ENCODE measurements at places on chromosomes 5 and 9.

GRCh38 chr5:16437977-16438376 is 27.6 kb downstream of the ZNF622 start:
- DNase-seq = no peak

GRCh38 chr5:156893517-156893916 is 43.4 kb downstream of the PPP1R2B start:
- no peak for DNase-seq

DNA sequence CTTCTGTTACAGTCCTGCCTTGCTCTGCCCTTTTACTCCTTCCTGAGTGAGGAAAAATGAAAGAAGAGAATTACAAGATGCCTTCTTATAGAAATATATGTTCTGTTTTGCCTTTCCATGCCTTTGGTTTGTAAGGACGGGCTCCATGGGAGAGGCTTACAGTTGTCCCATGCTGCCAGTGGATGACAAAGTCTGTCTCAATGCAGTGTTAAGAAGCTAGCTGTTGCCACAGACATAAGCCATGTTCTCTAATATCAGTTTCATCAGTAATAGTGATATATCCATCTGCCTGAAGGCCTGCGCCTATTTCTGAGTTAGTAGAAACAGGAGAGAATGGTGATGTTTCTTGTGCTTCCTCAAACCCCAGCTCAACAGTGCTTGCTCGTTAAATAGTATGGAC is 27.8 kb downstream of the C5orf22 start:
- DNase-seq = no peak

GRCh38 chr5:149712439-149713147 is 17.5 kb upstream of the PPARGC1B start:
- no peak for DNase-seq

GRCh38 chr5:143248822-143249579 is 154.5 kb downstream of the NR3C1 start:
- DNase-seq = no peak

DNA sequence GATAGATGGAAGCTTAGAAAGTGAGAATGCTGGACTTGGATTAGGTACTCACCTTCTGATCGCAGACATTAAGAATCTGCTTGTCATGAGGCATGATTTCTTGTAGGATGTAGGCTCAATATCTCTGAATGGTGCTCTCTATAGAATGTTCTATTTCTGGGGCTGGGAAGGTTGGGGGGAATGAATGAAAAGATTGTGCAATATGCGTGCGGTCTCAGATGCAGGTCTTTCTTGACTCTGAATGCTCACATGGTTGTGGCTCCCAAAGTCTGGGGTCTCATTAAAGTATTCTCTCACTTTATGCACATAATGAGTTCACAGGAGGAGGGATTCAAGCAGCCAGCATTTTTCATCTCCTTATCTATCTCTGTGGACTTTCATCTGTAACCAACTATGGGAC is 482.0 kb upstream of the CD180 start:
- no peak for DNase-seq

GRCh38 chr5:169602535-169602934 is 19.0 kb downstream of the SPDL1 start:
- no peak for DNase-seq

- DNase-seq = no peak
Measured at GRCh38 chr9:97938081-97938644, at the start of gene HEMGN. Gene HEMGN, minus strand, starts transcription at chr9:97938172. Its CDS starts 36 bp downstream, at chr9:97938136.

DNA sequence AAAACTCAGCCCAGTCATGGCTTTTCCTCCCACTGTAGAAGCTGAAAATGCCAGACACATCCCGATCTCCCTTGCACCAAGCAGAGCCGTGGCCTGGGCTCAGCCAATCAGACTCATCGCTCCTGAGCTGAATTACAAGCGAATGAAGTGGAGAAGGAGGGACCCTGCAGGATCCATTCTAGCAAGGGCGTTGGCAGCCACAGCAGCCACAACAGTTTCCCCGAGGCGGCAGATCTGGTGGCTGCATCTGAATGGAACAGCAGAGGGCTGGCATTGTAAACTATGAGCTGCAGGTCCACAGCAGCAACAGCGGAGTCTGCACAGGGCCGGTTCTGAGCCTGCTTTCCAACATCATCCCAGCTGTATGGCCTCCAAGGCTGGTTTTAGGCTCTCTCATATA is 23.8 kb downstream of the ALG2 start:
- no peak for DNase-seq

DNA sequence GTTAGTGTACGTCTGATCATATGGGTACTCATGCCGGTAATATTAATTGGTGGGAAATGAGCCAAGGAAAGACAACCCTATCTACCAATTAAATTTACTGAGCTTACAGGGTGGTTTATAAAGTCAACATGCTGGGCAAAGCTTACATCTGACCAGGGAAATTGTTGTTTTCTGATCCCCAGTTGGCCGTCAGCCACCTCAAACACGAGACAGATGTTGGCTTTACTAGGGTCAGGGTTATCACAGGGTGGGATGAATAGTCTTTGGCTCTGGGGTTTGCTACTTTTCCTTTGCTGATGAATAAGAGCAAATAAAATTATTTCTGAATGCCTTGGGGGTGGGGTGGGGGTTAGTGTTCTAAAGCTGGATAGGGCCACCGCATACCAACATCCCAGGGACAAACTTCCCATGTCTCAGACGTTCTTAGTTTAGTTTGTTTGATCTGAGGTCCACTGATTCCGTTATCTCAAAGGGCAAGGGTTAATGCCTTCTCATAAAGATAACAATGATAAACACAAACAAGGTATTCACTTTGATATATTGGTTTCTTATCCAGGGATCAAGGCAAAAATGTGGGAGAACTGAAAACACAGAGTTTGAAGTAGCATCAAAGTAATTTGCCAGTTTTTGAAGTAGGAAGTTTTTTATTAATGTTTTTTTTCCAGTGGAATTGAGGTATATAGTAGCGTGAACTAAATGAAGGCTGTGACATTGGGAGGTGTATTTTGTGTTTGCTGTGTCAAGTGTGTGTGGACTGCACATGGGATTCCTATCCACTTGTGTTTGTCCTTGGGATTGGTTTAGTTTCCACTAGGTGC is 109.1 kb upstream of the RPS23 start:
- no peak for DNase-seq

- DNase-seq = no peak
Measured at GRCh38 chr5:99866740-99867139, 668.4 kb upstream of the FAM174A start.

DNA sequence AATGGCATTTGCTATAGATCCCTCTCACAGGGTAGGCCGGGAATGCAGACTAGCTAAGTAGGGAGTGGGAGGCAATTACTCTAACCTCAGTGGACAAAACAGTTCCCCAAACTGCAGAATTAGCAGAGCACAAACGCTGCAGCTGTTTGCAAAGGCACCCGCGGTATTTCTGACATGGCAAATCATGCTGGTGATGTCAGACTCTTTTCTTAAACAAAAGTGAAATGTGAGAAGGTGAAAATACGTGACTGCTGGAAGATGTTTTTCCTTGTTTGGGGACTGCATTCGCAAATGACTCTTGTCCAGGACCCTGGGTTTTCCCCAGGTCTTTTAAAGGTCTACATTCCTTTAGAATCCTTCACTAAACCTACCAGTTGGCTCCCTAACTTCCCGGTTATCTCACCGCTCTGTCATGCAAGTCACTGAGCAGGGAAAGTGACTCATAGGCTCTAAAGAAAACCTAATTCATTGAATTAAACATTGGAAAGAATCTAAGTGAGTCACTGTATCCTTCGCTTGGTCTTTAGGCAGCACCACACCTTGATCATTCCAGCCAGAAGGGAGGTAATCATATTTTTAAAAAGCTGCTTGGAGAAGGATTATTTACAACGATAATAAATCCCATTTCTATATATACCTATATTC is 91.5 kb upstream of the DNAH5 start:
- no peak for DNase-seq

GRCh38 chr5:57174128-57174889 is 450 bp downstream of the GPBP1 start:
- DNase-seq = peak; percentile 21

DNA sequence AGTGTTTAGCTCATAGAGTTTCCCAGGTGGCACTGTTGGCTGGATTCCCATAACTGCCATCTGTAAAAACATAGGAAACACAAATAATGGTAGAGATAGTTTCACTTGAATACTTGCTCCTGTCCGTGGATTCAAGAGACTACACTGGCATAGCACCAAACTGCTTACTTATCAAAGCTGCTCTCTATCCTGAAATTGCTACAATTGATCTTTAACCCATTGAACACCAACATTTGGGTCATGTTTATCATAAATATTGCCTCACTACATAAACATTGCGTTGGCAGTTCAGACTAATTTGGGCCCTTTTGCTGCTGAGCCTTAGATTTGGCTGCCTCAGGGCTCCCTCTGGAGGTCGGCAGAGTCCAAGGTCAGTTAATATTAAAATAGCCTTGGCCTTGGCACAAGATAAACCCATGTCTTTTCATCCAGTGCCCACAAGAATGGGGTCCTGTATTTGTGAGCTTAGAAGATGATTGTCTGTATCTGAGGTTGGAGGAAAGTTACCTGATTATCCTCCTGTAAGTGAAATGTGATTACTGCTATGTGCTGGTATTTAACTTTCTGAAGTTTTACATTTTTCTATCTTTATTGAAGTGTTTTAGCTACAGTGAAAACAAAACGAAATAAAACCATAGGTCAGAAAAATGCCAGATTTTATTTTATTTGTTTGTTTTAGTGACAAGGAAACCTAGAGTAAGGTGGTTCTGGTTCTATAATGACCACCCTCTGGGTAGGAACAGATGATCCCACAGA is 4.0 kb upstream of the RANBP3L start:
- no peak for DNase-seq

GRCh38 chr9:130884111-130884531 is 12.5 kb downstream of the QRFP start:
- DNase-seq = no peak

DNA sequence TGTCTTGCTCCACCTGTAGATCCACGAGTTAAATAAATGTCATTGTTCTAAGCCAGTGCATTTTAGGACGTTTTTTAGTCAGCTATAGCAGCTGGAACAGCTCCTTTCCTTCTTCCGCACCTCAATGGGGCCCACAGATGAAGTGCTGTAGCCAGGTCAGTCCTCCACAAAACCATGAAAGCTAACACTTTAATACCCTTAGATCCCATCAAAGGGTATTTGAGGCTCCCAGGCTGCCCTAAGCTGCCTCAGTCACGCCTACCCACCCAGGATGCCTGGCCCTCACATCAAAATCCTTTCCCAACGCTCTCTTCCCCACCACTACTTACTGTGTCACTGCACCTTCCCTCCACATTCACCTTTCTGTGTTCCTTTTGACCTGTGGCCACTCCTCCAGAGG is 44.1 kb upstream of the ACO1 start:
- no peak for DNase-seq

DNA sequence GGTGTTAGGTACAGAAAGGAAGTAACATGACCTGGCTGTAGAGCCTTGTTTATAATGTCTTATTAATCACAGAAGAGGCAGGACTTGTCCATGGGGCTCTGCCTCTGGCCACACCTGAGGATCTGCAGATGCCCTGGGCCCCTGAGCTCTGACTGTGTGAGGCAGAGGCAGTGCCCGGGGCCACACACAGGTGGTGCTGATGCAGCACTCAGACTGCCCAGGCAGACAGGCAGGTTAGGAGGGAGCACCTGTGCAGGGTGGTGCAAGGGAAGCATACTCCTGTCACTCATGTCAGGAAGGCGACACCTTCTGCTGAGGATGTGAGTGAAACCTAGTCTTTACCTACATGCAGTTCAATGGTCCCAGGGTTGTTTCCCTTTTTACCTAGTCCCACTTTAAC is 88.7 kb downstream of the CFAP90 start:
- no peak for DNase-seq

- DNase-seq = no peak
Measured at GRCh38 chr5:81980598-81981260, 8.9 kb downstream of the ATG10 start.

GRCh38 chr5:153308282-153308681 is 182.2 kb upstream of the GRIA1 start:
- no peak for DNase-seq

- DNase-seq = no peak
Measured at GRCh38 chr5:153081385-153081784, 409.1 kb upstream of the GRIA1 start.

GRCh38 chr5:179323026-179323870 is 22.0 kb downstream of the ADAMTS2 start:
- no peak for DNase-seq

DNA sequence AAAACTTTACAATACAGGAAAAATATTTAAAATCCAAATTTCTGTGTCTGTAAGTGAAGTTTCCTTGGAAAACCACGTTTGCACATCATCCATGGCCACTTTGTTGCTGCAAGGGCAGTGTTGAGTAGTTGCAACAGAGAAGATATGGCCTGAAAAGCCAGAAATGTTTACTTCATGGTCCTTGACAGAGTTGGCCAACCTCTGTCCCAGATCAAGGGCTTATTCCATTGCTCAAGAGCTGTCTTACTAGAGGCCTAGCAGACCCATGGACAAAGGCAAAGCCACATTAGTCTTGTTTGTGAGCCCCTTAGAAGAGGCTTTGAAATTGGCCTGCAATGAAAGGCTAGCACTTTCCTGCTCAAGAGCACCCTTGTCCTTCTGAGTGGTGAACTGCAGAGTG is 119.4 kb downstream of the GAS1 start:
- DNase-seq = no peak

- DNase-seq = no peak
Measured at GRCh38 chr5:19608444-19609002, 379.5 kb downstream of the CDH18 start.

GRCh38 chr5:151448038-151448985 is 909 bp downstream of the SLC36A1 start:
- DNase-seq = no peak

DNA sequence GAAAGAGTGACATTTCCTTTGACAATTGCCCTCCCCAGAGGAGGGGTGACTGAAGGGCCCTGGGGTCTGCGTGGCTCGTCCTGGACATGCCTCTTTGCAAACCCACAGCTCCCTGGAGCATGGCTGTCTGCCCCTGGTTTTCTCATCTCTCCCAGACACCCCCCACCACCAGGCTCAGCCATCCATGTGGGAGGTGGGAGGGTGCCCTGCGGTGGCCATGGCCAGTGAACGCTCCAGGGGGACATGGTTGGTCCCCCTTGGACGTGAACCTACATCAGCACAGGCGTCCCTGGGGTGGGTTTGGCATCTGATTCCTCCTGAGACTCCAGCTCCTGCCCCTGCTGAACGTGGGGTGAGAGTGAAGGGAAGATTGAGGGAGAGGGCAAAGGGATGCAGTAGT is 67.7 kb upstream of the LMX1B start:
- DNase-seq = no peak

GRCh38 chr9:113898596-113898995 is 22.5 kb downstream of the ZNF618 start:
- no peak for DNase-seq

GRCh38 chr9:112119225-112120029 is 55.7 kb downstream of the SUSD1 start:
- no peak for DNase-seq

Data from stimulated activated CD8-positive, alpha-beta memory T cell treated with anti-CD3 and anti-CD28 coated beads, Interleukin-4, amount 100 ng/mL, for 1 hour (primary cell).